ENCODE measurements at places on chromosomes 5 and 9.

- DNase-seq = no peak
Observed at GRCh38 chr9:128361296-128361985, 9.7 kb upstream of the URM1 start.

DNA sequence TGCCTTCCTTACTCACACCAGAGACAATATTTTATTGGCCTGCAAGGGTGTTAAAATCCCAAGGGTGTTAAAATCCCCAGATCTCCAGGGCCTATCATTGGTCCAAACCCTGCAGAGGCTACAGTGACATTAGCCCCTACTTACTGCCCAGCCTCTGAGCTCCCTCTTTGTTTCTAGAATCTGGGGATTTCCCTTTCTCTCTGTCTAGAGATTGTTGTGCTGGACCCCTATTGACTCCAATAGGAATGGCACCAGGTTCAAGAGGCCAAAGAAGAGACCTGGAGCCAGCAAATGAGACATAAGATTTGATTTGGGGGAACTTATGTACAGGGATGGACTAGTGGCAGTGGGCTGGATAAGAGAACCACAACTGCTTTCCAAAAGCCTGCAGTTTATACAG is 53.3 kb upstream of the ZBED3 start:
- no peak for DNase-seq

- no peak for DNase-seq
Observed at GRCh38 chr5:157137691-157138090, 5.0 kb downstream of the MED7 start.

GRCh38 chr5:109299557-109299956 is 110.2 kb downstream of the PJA2 start:
- no peak for DNase-seq

DNA sequence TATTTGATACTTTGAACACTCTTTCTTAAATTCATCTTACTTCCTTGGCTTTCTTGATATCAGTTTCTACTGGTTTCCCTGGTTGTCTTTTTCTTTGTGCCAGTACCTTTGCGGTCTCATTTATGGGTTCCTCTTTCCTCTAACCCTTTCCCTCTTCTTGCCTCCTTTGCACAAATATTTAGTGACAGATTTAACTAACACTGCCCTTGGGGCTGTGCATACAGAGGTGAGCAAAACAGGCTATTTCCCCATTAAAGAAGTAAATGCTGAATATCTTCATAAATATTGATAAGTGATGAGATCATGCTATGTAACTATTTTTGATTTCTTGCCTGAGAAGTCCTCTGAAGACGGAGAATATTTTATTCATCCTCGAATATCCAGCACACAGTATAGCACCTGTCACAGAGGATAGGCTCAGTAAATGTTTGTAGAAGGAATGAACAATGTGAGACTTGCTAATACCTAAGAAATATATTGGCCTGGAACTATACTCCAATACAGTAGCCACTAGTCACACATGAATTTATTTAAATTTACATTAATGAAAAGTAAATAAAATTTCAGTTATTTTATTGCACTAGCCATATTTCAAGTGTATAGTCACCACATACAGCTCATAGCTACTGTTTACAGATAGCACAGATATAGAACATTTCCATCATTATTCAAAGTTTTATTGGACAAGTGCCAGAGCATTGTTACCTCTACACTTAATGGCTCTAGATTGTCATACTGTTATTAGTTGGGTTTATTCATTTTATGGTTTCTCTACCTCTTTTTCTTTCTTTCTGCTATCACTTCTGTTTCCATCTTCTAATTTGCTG is 90.4 kb downstream of the RIC1 start:
- no peak for DNase-seq

- no peak for DNase-seq
Observed at GRCh38 chr5:166358127-166358830, 1933.2 kb upstream of the WWC1 start.

GRCh38 chr5:101045689-101046088 is 142.6 kb upstream of the ST8SIA4 start:
- no peak for DNase-seq

- peak; percentile 71 for DNase-seq
Observed at GRCh38 chr9:109726119-109726518, 53.9 kb upstream of the PALM2AKAP2 start.

All from femur (tissue), 1 donor.